ENCODE measurements at places on chromosomes 11 and 22.

GRCh38 chr11:394034-394857 is at the start of gene PKP3:
PKP3 (plus strand) TSS chr11:394209; CDS start chr11:394293, 84 bp downstream.
- no peak for DNase-seq

DNA sequence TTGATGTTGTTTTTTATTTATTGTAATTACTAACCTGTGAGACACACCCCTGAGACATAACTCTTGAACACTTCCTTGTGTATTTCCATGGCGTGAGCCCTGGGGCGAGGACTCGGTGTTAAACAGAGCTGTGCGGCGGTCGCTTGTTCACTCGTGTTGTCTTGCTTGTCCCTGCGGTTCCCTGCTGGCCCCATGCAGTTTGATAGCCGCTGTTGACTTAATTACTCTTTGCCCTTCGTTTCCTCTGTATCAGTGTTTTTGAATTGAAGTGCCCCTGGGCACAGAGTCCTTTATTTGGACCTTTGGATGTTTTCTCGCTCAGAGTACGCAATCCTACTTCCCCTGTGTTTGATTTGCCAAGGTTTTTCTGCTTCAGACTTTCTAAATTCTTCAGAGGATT is 52.7 kb downstream of the TBC1D22A start:
- no peak for DNase-seq

- no peak for DNase-seq
These were observed 2.9 kb downstream of the CCDC86 start for GRCh38 chr11:60844870-60845221.

- no peak for DNase-seq
These were observed 10.0 kb downstream of the IGSF9B start for GRCh38 chr11:133946541-133947318.

DNA sequence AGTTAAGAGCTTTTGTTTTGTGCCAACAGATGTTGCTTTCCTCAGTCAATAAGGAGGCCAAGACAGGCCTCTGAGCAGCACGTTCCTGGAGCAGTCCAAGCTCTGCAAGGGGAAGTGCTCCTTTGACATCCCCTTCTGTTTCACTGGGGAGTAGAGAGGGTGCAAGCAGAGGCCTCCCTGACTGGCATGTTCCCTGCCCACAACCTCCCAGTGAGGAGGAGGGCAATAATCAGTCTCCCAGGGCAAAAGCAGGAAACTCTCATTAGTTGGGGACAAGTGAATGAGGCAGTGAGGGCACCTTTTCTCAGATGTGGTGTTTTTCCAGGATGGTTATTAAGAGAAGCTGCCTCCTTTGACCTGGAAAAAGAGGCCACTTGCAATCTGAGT is 79.5 kb upstream of the ZBED5 start:
- DNase-seq: no peak

- DNase-seq: no peak
These were observed 256.8 kb downstream of the INSC start for GRCh38 chr11:15371533-15371932.

- DNase-seq: no peak
These were observed 6.7 kb upstream of the ADAMTS15 start for GRCh38 chr11:130441719-130442118.

DNA sequence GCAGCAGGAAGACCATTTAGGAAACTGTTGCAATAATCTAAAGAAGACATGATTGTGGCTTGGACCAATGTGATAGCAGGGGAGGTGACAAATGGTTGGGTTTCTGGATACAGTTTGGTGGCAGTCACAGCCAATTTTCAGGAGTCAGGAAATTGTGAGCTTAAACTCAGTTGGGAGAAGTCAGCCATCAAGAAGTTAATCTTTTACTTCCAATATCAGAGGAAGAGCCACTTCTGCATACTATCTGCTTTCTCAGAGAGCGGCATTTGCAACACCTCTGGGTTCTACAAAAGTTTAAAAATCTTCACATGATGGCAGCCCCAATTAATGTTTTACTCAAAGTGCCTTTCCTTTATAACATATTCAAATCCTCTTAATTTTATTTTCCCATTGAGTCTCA is 33.7 kb upstream of the PDE3B start:
- DNase-seq: no peak

- DNase-seq: no peak
These were observed 14.8 kb upstream of the TSPAN18 start for GRCh38 chr11:44711787-44712608.

DNA sequence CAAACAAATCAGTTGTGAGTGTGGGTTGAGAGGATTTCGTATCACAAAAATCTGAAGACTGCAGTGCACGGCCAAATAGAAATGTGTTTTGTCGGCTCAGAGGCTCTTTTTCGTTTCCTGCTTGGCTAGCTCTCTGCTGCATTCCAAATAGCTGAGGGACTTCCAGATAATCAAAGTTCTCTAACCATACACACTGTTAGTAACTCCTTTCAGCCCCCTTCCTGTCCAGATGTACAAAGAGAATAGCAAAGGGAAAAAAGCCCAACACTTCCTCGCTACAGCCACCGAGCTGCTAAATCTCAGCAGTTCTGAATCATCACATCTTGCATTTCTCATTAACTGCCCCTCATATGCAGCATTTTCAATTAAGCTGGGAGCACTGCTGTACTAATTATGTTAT is 203.1 kb downstream of the TENM4 start:
- DNase-seq: no peak

- no peak for DNase-seq
These were observed 29.6 kb upstream of the FLI1 start for GRCh38 chr11:128664317-128664716.

DNA sequence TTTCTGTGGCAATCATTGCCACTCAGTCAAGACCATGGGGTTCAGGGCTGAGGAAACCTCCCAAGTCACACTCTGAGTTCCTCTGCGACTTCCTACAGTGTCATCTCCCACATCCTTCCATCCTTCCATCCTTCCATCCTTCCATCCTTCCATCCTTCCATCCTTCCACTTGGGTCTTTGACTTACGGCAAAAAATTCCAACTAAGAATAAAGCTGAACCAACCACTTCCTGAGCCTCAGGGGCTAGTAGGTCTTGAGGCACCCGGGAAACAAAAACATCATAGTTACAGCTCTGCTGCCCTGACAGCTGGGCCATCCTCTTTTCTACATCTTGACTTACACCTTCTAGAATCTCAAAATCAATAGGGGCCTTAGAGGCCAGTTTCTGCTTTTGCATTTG is 32.1 kb downstream of the EHF start:
- DNase-seq: no peak

- peak; percentile 9 for DNase-seq
These were observed 70.4 kb upstream of the KCNQ1OT1 start for GRCh38 chr11:2770096-2770751.

DNA sequence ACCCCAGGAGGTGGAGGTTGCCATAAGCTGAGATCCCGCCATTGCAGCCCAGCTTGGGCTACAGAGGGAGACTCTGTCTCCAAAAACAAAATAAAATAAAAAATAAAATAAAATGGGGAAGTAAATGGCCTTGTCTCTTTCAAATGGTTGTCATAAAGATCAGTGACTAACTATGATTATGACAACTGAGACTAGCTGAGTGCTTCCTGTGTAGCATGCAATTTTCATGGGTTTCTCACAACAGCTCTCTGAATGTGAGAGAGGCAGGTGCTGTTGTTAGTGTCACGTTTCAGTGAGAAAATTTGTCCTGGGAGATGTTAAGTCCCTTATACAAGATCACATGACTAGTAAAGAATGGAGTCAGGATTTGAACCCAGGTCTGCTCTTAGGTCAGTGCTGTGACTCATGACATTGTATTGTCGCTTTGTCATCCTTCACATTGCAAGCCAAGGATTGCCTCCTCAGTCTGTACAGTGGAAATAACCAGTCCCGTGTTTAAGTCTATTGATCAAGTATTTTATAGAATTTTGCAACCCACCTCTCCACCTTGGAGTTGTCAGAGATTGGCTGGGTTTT is 163.3 kb upstream of the CCDC90B start:
- no peak for DNase-seq

- no peak for DNase-seq
These were observed 5.4 kb downstream of the FJX1 start for GRCh38 chr11:35623621-35624168.

GRCh38 chr11:1049431-1049891 is 12.9 kb upstream of the MUC6 start:
- DNase-seq: peak; percentile 13

- no peak for DNase-seq
These were observed 25.1 kb upstream of the FJX1 start for GRCh38 chr11:35593143-35593542.

DNA sequence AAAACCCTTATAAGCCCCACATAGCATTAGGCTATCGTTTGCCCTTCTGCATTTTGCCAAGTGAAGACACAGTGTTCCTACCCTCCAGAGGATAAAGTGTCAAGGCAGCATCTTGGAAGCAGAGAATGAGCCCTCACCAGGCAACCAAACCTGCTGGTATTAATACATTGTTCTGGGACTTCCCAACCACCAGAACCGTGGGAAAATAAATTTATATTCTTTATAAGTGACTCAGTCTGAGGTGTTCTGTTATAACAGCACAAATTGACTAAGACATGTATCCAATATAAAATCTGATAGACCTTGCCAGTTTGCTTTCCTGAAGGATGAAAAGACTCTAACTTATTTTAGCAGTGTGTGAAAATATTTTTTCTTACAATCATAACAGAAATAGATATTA is 792.5 kb upstream of the LRRC4C start:
- DNase-seq: no peak

DNA sequence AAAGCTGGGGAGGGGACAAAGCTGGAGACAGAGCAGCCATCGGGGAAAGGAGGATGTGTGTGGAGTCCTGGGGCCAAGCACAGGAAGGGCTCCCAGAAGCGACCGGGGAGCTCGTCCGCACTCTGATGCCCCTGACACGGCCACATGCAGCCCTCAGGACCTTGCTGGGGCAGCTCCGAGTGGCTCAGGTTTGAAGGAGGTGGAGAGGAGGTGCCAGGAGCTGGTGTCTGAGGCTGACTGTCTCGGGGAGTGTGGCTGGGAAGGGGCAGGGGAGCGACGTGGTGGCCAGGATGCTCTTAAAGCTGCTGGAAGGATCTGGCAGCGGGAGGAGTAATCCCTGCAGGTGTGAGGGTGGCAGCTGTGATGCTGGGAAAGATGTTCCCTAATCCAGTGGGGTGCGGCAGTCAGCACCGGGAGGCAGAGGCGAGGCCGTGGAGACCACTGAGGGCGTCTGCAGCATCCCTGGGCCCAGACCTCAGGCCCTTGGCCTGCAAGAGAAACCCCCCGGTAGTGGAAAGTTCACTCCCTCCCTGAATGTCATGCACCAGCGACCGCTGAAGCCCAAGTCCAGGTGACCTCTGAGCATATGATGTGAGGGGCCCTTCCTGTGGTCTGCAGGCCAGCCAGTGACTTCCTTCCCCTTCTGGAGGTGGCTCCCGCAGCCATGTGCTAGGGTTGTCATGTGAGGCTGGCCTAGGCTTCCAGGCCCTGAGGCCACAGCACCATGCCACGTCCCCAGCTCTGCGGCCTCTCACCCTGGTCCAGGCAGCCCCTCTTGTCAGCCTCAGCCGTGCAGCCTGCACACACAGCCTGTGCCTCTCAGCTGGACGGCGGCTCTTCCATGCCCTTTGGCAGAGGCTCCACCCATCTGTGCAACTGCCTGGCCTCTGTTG is 17.2 kb upstream of the CTSD start:
- DNase-seq: no peak

DNA sequence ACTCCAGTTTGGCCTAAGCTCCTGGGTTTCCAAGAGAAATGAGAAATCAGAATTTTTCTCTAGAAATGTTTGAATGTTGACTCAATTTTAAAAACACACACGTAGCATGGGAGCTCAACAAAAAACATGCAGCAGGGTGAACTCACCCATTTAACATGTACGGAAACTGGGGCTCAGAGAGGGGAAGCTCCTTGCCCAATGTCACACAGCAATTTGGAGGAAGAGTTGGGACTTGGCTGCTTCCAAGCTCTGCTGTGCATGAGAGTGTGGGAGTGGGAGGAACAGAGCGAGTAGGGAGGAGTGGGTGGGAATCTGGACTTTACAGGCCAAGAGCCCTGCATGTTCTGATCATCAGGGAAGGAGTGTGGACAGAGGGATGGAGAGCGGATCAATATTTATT is 5.9 kb downstream of the TPST2 start:
- DNase-seq: no peak

DNA sequence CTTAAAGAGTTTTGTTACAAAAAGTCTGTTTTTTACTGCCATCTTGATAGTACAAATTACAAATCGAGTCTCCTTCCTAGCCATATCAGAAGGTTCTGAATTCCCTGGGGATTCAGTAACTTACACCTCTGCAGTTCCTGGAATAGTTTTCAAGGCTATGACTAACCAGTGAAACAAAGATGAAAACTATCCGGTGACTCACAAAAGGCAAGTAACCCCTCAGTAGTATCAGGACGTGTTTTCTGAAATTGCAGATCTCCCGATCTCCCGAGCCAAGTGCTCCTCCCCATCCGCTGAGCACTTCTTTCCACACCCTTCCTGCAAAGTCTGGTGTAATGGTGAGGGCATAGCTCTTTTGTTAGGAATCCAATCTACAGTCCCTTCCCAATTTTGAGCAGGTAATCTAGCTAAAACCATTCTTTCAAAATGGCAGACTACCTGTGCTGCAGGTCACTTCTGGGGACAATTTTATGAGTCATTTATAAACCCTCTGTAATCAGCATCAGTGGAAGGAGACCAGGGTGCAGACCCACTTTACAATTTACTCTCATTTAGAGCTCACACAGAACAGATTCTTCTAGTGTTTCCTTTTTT is 7.7 kb downstream of the E2F8 start:
- no peak for DNase-seq

- DNase-seq: no peak
These were observed 26.9 kb upstream of the CSTF3 start for GRCh38 chr11:33187998-33188722.

DNA sequence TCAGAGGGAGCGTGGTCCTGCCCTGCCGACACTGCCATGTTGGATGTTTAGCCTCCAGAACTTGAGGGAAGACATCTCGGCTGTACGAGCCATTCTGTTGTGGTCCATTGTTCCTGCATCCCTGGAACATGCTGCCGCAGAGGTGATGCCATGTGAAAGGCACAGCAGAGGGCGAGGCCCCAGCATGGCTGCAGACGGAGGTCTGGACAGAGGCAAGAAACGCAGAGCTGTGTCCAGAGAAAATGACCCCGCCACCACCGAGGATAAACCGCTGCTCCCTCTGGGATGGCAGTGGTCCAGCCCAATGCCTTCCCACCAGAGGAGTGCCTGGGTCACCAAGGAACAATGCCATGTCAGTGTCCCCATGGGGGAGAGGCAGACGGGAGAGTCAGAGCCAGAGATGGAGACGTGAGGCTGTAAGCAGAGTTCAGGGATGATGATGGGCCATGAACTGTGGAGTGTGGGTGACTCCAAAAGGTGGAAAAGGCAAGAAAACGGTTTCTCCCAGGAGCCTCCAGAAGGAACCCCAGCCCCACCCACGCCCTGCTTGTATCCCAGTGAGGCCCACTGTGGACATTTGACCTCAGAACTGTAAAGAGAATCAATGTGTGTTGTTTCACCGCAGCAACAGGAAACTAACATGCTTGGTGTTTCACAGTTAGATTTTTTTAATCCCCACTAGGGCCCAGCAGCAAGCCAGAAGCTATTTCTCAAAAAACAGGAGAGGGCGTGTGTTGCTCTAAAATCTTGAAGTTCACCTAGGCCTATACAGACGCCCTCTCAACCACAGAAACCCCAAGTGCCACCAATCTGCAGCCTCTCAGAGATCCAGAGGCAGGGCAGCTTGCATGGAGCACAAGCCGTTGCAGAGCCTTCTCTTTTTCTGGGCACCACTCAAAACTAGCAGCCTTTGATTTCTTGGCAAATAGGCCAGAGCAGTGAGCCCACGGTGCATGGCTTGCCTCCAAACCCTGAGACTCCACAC is 1422.9 kb downstream of the TBC1D22A start:
- no peak for DNase-seq
